Activated effector memory CD4-positive, alpha-beta T cell treated with Interleukin-2 at 50 U/mL for 16 hours (primary cell): ENCODE measurements at places on chromosomes 3 and 15.

- no peak for DNase-seq
These were observed 19.7 kb upstream of the DNAJC19 start for GRCh38 chr3:181009225-181009624.

DNA sequence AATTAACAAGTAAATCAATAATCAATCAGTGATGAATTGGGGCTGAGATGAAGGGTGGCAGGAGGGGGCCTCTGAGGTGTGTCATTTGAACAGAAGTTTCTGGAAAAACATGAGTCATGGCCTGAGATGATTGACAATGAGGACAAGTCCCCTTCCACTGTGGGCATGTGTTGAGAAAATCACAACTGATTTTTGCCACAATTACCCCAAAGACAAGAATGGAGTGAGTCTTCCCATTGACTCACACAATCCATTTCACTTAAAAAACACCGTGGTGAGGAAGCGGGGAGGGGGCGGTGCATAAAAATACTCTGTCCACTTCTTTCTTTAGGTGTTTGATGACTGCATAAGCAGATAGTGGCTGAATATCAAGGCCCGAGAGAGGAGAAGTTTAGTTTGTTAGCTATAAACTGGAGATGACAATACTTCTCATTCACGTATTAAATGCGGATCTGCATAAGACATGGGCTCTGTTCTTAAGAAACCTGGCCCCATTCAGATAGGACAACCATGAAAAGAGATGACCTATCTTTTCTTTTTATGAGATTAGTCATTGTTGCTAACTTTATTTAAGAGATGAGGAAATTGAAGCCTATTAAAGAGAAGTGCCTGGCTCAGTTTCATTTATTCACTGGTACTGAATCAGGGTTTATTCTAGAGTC, 34.7 kb downstream of the SHC4 start:
- no peak for DNase-seq

- DNase-seq = no peak
These were observed 149.4 kb downstream of the ADAMTS17 start for GRCh38 chr15:100192097-100193080.

DNA sequence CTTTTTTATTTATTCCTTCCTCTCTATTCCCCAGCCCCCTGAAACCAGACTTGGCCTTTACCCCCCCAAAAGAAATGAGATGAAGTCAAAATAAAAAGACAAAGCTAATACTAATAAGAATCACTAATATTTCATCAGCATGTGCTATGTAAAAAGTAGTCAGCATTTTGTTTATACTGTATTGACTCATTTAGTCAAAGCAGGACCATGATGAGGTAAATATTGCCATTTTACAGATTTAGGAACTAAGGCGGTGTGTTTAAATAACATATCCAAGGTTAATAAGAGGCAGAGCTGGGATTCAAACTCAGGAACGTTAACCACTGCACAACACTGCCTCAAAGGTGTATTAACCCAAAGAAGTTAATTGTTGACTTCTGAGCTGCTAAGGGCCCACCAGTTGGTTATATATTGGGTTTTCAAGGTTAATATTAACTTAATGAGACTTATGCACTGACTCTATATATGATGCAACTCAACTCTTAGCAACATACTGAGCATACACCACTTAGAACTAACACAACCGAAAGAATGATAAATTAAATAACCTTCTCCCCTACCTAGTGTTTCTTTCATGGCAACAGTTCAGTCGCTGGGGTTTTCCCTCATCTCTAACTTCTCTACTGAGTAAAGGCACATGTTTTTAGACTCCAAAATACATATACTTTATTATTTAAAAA, 34.7 kb downstream of the FOXP1 start:
- DNase-seq = no peak

DNA sequence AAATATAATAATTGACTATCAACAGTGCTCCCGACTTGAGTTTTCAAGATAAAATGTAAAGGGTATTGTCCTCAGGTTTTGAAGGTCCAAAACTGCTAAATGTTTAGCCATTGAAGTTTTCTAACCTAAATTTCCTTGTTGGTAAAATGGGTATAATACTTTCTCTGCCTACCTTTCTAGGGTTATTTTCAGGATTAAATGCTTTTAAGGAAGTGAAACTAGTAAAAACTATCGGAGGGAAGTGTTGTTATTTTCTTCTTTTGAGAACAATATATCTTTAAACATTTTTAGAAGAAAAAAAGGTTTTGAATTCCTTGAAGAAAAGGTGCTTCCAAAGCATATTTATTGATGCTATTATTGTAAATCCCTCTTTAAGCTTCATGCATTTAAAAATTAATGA, 67.3 kb downstream of the FILIP1L start:
- DNase-seq = no peak

GRCh38 chr15:82051664-82052063, 5.8 kb upstream of the MEX3B start:
- DNase-seq = no peak

DNA sequence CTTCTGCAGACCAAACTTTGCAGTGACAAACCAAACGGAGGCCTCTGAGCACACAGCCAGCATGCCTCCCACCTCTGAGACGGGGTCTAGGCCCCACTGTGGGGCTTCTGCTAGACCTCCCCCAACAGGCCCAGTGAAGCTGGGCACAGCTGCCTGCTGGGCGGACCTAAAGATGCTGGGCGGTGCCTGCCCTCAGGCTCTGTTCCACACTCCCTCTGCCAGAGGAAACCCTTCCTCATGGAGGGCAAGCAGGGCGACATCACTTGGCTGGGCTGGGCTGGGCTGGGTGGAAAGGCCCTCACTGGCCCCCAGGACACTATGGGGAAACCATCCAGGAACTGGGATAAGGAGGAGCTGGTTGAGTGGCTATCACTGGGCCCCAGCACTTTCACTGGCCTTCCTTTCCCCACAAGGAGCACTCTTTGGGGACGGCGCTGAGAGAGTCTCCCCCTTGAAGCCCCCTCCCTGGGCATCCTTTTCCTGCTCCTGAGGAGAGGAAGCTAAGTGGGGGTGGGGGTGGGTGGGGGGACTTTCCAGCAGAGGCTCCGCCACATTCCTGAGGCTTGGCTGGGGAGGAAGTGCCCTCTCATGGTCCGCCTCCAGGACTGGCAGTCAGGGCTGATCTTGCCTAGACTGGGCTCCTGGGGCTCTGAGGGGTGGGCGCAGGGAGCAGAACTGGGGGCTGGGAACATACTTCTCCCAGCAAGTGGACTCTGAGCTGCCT, 98.1 kb upstream of the HACD2 start:
- DNase-seq = no peak

- peak; percentile 7 for DNase-seq
These were observed 2.0 kb downstream of the FOXP1 start for GRCh38 chr3:71581457-71582035.

DNA sequence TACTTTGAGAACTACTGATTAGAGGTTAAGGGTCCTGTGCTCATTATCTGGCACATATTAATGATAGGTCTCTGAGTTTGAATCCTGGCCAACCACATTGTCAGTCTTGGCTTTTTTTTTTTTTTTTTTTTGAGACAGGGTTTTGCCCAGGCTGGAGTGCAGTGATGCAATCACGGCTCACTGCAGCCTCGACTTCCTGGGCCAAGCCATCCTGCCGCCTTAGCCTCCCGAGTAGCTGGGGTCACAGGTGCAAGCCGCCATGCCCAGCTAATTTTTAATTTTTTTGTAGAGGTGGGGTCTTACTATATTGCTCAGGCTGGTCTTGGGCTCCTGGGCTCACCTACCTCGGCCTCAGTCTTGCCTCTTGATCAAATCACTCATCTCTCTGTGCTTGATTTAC, 547 bp upstream of the PCCB start:
- no peak for DNase-seq

GRCh38 chr3:3134750-3135448, 8.2 kb downstream of the TRNT1 start:
- DNase-seq = no peak

DNA sequence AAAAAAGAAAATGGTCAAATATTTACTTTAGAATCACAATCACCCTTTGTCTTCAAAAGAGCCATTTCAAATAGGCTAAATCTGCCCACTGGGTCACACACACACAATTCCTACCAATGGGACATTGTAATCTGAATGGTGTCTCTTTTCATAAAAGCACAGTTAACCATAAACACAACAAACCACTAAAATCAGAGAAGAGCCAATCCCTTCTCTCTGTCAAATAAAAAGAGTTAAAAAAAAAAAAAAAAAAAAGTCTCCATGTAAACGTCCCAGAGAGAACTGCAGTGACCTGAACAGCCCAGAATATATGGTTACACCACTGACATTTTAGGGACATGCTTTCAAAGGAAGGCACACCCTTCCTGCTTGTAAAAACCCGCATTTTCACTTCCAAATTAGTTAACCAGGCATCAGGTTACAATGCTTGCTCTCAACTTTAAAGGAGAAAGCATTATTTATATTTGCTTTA, 63.7 kb downstream of the PRICKLE2 start:
- DNase-seq = no peak

GRCh38 chr3:150079029-150079739, 108.5 kb upstream of the PFN2 start:
- no peak for DNase-seq

- DNase-seq = no peak
These were observed 35.7 kb downstream of the SACM1L start for GRCh38 chr3:45724911-45725310.

GRCh38 chr3:35871009-35871408, 231.7 kb downstream of the ARPP21 start:
- DNase-seq = no peak

DNA sequence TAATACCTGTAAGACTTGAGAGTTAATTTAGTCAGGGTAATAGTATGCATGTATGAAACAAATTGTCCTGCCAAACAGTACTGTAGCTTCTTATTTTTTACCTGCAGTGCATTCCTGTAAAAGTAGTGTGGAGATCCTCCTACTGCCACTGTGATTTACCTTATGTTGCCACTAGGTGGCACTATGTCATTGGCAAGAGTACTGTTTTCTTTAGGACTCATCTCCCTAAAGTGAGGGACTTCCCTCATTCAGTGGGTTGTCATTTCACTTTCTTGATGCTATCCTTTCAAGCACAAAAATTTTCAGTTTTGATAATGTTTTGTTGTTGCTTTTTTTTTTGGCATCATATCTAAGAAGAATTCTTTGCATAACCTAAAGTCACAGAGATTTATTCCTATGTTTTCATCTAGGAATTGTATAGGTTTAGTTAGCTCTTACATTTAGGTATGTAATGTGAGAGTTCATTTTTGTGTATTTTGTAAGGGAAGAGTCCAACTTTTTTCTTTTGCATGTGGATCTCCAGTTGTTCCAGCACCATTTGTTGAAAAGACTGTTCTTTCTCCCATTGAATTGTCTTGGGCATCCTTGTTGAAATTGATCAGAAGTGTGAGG, 105.7 kb downstream of the AKAP13 start:
- DNase-seq = no peak

- DNase-seq = no peak
These were observed 798.7 kb upstream of the SEMA6D start for GRCh38 chr15:46918462-46919140.

DNA sequence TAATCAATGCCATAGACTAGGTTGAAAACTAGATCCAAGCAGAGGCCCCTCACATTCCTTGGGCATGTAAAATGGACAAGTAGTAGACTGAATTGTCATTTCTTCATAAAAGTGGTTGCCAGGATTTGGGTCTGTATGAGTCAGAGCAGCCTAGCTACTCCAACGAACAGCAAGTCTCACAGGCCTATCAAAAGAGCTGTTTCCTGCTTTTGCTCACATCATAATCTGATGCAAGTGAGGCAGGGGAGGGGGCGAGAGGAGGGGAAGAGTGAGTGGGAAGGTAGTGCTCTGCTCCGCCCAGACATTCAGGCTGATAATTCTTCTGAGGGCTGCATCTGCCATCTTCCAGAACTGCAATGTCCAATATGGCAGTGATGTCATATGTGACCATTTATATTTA, 228.9 kb upstream of the PRICKLE2 start:
- no peak for DNase-seq

- DNase-seq = no peak
These were observed 259.9 kb upstream of the RGMA start for GRCh38 chr15:93348711-93349545.

DNA sequence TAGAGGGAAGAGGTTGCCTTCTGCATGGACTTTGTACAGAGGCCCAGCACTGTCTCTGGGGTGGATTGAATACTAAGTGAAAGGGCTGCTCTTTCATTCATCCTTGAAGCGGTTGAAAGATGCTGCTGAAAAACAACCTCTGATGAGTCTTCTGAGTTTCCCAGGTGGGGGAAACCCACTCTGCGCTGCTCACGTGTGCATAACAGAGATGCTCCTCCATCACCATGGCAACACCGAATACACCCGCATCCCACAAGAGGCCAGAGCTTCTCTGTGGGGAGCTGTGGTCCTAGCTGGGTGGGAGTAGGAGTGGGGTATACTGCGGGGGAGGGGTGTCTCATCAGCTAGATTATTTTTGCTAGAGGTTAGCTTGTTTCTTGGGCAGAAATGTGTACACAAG, 6.1 kb upstream of the SYN2 start:
- DNase-seq = no peak

DNA sequence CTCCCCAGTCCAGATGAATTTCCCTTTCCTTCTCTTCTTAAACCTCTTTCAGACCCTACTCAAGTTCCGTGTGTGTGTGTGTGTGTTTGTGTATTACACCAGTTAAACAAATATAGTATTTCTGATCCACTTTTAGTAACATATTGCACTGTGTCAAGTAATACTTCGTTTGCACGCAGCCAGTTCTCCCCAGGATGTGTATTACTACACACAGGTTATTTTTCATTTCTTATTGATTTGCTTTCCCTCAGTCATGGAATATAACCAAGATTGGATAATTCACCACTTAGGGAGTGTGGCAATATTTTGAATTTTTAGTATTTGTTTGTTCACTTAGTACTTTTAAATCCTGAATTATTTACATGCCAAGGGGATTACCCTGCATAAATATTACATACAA, 667.0 kb downstream of the NR2F2 start:
- DNase-seq = no peak

DNA sequence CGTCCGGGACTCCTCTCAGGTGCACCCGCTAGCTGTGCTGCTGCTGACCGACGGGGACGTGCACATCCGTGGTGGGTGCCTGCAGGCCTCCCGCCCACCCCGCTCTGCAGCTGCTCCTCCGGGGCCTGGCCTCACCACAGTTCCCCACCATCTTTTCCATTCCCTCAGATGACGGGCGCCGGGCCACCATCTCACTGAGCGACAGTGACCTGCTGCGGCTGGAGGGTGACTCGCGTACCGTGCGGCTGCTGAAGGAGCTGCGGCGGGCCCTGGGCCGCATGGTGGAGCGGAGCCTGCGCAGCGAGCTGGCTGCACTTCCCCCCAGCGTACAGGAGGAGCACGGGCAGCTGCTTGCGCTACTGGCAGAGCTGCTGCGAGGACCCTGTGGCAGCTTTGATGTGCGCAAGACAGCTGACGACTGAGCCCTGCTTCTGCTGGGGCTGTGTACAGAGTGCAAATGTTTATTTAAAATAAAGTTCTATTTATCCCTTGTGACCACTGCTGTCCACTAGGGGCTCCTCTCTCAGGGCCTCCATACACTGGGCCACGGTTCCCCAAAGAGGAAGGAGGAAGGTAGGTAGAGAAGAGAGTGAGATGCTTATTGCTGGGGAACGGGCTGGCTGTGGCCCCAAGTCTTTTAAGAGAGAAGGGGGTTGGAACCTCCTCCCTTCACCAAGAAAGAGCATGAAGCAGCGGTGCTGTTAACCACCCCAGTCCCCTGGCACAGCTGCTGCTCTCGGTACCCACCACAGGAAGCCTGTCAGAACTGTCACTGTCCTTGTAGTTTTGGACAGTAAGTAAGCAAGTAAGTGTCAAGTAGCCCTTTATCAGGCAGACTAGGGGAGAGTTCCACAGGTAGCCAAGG, 47.0 kb downstream of the DHX30 start:
- DNase-seq = no peak

GRCh38 chr3:151182349-151183079, 20.5 kb downstream of the GPR171 start:
- no peak for DNase-seq
